ENCODE measurements at places on chromosomes 13 and 19.
A peak's percentile ranks its signal among the peaks of the same experiment; 100 is the strongest.

GRCh38 chr19:13846557-13847406, 30.2 kb upstream of the NANOS3 start:
- DNase-seq = peak; percentile 84

GRCh38 chr13:109654341-109655205, 131.8 kb downstream of the IRS2 start:
- DNase-seq = no peak

- no peak for DNase-seq
Measured at GRCh38 chr13:110304256-110304655, 2.7 kb downstream of the COL4A1 start.

GRCh38 chr19:58317476-58318072, 9.2 kb upstream of the ZSCAN22 start:
- no peak for DNase-seq

DNA sequence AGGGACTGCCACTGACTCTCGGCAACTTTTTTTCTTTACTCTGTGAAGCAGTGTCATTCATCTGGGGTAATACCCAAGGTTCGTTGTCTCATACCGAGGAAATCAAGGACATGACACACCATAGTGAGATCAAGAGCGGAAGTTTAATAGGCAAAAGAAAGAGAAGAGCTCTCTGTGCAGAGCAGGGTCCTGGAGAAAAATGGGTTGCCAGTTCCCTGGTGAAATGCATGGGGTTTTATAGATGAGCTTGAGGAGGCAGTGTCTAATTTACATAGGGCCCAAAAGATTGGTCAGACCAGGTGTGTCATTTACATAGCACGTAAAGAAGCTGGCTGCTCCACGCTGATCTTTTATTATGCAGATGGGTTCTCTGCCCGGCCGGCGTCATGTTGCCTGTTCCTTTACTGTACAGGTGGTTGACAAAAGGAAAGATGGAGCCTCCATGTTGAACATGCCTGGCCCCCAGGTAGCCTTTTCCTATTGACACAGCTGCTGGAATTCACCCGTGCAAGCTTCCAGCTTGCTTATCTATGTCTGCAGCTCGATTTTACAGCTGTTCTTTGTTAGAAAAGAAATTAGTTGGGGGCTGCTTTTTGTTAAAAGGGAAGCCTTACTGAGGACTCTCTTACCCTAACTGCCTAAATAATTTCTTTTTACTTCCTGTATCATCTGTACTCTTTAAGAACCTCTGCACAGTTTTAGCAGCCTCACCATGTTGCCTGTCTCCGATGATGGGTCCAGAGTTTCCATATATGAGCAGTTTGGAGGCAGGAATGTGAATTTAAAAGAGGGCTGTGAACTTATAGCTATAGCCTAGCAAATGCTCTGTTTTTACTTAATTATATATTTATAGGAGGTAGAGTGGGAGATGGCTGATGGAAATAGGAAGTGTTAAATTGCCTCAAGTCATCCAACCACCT, 98.0 kb upstream of the DIAPH3 start:
- no peak for DNase-seq

GRCh38 chr19:41616792-41617621, 9.9 kb downstream of the CEACAM4 start:
- DNase-seq = no peak

GRCh38 chr13:40597735-40598365, 68.6 kb downstream of the FOXO1 start:
- DNase-seq = no peak

DNA sequence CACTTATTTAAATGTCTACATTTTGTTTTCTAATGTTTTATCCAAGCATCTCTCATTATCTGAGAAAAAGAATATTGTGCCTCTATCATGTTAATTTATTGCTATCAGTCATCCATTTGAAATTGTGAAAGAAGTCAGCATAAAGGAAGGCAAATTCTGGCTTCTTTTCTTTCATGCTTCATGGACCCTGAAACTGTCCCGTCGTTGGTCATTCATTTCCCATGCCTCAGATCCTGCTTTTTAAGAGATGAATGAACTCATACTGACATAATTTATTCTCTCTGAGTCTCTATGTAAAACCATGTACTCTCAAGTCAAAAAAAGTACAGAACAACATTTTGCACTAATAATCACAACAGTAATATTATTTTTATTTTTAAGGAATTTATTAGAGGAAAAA, 2512.0 kb downstream of the PCDH9 start:
- DNase-seq = no peak

GRCh38 chr19:23183251-23183650, 66.4 kb downstream of the ZNF730 start:
- DNase-seq = no peak

DNA sequence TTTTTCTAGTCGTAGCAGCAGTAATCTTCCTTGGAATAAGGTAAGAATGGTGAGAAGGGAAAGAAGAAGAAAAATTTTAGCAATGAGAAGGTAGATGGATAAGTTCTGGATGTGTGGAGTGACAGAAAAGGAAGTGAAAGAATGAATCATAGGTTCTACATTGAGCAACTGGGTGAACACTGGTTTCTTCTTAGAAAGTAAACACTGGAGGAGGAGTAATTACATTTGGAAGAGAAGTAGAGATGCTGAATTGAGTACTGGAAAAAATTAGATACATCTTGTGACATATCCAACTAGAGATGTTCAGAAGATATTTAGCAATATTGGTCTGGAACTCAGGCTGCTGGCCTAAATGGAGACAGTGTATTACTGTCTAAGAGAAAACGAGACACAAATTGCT, 148.5 kb downstream of the GPC5 start:
- DNase-seq = no peak

DNA sequence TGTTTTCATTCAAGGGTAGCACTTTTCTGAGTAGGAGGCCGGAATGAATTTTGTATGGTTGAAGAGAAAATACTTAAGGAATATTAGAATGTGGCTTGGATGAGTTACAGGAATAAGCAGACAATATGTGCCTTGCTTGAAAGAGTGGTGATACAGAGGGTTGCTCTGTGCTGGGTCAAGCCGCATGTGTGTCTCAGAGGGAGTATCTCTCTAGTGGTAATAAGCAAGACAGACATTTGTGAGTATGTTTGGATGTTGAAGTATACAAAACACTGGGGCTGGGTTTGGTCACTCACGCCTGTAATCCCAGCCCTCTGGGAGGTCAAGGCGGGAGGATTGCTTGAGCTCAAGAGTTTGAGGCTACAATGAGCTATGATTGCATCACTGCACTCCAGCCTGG, 103.9 kb downstream of the LMO7 start:
- no peak for DNase-seq

- peak; percentile 78 for DNase-seq
Measured at GRCh38 chr19:16366433-16367260, 42.0 kb downstream of the KLF2 start.

- DNase-seq = no peak
Measured at GRCh38 chr19:3509566-3509989, 3.5 kb downstream of the FZR1 start.

DNA sequence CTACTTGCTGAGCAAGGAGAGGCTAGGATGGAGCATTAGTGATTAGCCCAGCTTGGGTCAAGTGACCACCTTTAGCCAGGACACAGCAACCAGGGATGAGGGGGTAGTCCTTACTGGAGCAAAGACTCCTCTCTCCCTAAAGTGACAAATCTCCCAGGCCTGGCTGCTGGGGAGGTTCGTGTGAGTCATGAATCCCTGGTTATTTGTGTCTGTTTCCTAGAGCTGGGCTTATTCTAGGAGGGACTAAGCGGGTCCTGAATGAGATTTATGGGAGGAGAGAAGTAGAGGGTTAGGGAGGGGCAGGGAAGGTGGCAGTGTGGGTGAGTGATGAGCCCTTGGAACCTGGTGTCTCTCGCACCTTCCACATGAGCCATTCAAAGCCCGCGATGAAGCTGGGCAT, 487.3 kb downstream of the TSHZ3 start:
- DNase-seq = no peak

DNA sequence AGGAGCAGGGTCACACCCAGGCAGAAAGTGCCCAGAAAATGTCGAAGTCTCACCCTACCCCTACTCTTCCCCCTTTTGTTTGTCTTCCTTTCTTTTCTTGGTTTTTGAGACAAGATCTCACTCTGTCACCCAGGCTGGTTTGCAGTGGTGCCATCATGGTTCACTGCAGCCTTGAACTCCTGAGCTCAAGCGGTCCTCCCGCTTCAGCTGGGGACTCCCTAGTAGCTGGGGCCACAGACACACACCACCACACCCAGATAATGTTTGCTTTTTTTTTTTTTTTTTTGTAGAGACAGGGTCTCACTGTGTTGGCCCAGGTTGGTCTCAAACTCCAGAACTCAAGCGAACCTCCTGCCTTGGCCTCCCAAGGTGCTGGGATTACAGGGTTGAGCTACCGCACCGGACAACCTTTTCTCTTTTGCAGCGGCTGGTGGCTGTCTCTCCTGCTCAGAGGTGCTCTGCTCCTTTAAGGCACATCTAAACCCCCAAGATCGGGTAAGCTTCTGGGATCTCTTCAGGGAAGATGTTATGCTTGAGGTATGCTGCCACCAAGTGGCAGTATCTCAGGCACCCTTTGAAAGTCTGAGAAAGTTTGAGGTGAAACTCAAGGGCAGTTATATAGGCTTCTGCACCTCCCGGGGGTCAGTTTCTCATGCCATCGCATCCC, 22.4 kb upstream of the EBI3 start:
- DNase-seq = no peak

DNA sequence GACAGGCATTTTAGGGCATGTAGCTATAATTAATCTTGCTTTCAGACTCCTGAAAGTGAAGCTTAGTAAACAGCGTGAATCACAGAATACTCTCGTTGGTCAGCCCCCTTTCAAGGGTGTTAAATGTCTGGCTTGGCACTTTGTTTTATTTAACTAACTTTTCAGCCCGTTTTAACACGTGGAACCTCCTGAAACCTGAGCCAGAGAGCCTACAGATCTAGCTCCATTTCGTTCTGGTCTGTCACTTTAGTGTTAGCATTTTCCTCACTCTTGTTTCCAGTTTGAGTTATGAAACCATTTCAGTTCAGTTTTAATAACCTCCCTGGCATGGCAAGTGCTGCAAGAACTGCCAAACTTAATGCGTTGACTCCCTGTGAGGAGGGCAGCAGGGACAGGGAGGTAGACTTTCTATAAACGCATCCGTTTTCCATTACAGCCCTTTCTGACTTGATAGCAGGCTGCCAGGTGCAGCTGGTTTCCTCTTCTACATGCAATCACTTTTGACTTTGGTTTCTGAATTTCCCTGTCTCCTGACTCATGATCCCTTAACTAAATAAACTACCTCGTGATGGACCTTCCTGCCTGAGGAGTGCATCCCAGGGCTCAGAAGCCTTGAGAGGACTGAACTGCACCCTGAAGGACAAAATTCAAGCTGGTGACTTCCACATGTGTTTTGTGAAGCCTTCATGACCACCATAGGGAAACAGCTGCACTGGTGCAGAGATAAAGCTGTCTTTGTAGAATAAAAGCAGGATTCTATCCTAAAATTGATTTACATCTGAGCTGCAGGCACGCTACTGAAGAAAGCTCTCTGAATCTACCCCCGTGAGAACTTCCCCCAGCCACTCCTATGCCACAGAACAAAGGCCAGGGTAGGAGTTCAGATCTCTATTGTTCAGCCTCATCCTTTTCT, 192.6 kb downstream of the DLEU7 start:
- DNase-seq = no peak

DNA sequence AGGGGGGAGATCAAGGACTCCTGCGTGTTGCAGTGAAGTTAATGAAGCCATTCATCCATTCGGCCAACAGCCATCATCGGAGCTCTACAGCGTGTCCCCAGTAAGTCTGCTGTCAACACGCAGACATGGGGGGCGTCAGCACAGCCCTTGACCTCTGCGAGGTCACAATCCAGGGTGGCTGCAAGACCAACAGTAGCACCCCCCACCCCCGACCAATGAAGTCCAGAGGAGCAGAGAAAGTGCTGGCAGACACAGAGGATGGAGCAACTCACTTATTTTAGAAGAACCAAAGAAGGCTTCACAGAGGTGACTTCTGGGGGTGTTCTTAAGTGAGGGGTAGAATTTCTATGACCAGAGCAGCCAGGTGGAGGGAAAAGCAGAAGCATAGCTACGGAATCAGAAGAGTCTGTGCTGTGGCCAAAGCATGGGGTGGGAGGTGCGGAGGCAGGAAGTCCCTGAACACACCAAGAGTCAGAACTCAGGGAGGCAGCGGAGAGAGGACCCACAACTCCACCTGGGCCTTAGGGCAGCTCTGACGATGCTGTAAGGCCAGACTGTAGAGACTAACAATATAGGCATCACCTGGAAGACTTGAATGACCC, 185.4 kb downstream of the FOXO1 start:
- no peak for DNase-seq

GRCh38 chr19:30001791-30002190, 59.8 kb downstream of the URI1 start:
- DNase-seq = no peak

GRCh38 chr13:51765142-51765515, 38.8 kb downstream of the DHRS12 start:
- no peak for DNase-seq

DNA sequence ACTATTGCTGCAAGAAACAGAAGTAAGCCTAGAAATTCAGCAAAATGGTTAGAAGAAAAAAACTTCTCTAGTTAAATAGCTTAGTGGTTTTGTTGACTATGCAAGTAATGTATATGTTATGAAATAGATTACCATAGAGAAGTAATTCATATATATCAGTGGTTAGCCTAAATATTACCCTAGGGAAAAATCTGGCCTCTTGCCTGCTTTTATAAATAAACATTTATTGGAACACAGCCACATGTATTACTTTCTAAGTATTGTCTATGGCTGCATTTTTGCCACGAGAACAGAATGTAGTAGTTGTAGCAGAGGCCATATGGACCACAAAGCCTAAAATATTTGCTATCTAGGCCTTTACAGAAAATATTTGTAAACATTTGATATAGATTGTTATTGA, 1471.7 kb upstream of the PRR20A start:
- no peak for DNase-seq

- DNase-seq = peak; percentile 53
Measured at GRCh38 chr19:55353803-55354697, 469 bp downstream of the COX6B2 start.

- DNase-seq = no peak
Measured at GRCh38 chr19:29834991-29835846, 23.4 kb downstream of the CCNE1 start.

DNA sequence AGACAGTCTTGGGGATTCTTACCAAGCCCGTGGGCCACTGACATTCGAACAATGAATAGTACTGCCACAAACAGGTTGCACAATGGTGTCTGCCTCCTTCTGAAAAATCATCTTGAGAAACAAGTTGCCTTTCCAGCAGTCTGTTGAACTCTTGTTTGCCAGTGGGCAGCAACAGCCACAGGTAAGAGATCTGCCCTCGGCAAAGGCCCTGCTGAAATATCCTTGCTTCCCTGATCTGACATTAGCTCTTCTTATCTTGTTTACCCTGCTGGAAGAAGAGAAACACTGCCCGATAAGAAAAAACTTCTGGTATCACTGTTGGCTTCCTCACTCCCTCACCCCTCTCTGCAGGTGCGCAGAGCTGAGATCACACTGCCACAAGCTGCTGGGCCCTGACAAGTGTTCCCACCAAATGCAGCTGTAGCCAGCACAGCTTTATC, 2.0 kb downstream of the DOCK9 start:
- peak; percentile 61 for DNase-seq
